Natural killer cell treated with Interleukin-12 subunit alpha and Interleukin-12 subunit beta and Interleukin-15 and Interleukin-18, amount 100 ng/mL, for 72 hours (primary cell): ENCODE measurements at places on chromosomes 1 and 21.

GRCh38 chr1:44519035-44519676 is 114.1 kb downstream of the RNF220 start:
- no peak for DNase-seq

DNA sequence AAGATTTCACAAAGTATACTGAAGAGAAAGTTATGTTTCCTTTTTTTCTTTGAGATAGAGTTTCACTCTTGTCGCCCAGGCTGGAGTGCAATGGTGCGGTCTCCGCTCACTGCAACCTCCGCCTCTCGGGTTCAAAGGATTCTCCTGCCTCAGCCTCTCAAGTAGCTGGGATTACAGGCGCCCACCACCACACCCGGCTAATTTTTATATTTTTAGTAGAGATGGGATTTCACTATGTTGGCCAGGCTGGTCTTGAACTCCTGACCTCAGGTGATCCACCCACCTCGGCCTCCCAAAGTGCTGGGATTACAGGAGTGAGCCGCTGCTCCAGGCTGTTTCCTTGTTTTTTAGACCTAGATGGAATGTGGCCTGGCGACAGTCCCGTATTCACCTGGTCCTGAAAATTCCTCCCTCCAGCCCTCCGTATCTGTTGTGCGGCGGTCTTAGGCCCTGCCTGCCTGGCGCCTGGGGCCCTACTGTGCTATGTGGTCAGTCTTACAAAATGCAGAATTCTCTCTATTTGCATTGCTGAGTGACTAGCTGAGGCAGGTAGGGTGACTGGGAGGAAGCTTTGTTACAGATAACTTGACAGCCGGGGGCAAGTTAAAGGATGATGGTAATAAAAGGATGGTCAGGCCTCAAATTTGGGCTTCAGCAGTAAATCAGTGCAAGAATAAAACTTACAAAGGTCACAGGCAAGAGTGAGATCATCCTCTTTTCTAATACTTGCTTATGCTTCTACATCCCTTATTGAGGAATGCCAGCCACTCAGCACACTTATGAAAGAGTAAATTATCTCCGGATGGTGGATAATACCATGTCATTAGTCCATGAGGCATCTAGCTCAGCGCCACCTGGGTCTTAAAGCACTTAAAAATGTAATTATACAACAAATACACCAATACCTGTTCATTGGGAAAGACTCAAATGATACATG is 30.3 kb downstream of the PARK7 start:
- no peak for DNase-seq

DNA sequence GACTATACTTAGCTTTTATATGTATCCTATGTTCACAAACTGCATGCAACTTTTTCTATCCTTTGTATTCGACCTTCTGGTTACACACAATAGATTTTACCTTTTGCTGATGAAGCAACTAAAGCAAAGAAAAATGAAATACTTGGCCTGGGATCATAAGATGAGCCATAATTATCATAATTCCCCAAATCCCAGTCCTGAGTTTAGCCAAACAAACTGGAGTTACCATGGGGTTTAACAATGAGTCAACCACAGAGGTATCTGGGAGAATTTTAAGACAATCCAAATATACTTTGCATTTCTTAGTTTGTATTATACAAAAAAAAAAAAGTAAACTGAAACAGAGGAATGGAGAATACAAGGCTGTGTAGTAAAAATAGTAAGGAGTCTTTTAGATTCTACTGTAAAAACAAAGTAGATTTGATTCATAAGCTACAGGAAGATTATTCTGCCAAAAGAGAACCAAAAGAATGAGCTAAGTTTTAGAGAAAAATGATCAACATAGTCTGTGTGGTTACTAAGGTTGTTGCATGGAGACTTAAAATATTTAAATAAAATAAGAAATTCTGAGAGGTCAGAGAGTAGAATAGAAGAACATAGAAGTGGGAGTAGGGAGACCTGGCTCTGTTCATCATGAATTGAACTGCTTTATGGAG is 60.4 kb upstream of the GORAB start:
- DNase-seq = no peak

- DNase-seq = no peak
These were observed 54.3 kb upstream of the TRAPPC10 start for GRCh38 chr21:43957611-43958362.

- no peak for DNase-seq
These were observed 425.7 kb upstream of the USP24 start for GRCh38 chr1:55640708-55641473.

DNA sequence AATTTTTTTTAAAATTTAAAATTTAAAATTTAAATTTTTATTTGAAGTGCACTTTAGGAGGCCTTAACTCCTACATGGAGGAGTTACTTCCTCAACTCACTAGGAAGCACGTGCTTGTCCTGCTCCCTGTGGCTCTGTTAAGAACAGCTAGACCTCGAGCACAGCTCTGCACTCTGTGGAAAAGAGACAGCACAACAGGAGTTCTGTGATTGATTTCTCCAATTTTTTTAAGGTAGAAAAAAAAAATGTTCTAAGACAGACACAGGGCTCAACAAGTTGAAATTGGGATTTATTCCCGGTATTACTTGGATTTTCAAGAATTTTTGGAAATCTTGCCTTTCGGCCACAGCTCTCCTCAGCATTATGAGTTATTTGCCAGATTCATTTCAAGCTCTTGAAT is 356.6 kb upstream of the LYPLAL1 start:
- DNase-seq = no peak

GRCh38 chr1:93588206-93588605 is 93.4 kb downstream of the BCAR3 start:
- no peak for DNase-seq

DNA sequence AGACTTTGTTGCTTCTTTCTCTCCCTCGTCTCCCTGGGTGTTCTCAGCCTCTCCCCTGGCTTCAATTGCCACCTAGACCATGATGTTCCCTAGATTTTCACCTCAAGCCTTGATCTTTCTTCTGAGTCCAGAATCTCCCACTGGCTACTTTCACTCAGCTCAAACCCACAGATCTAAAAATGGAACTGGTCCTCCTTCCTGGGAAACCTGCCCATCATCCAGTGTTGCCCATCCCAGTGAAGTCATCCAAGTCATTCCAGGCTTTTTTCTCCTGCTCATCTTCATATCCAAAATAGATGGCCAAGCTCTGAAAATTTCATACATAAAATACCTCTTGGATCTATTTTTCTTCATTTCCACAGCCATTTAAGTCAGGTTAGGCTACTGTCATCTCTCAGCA is 347.4 kb downstream of the KCNH1 start:
- no peak for DNase-seq

DNA sequence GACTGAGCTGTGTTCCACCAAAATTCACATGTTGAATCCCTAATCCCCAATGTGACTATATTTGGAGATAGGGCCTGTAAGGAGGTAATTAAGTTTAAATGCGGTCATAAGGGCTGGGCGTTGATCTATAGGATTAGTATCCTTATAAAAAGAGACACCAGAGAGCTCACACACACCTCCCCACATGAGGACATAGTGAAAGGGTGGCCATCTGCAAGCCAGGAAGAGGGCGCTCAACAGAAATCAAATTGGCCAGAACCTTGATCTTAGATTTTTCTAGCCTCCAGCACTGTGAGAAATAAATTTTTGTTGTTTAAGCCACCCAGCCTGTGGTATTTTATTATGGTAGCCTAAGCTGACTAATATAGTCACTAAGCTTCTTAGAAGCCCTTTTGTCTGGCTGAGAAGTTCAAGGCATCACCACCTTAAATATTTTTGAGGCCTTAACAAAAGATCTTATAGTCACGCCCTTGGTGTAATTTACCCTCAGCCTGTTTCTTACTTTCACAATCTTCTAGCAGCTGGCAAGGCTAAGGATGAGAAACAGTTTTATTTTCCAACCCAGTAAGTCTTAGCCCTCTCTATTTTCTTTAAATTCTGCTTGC is 28.8 kb downstream of the GORAB start:
- no peak for DNase-seq

- no peak for DNase-seq
These were observed 359 bp downstream of the LRRC3 start for GRCh38 chr21:44455524-44456213.

DNA sequence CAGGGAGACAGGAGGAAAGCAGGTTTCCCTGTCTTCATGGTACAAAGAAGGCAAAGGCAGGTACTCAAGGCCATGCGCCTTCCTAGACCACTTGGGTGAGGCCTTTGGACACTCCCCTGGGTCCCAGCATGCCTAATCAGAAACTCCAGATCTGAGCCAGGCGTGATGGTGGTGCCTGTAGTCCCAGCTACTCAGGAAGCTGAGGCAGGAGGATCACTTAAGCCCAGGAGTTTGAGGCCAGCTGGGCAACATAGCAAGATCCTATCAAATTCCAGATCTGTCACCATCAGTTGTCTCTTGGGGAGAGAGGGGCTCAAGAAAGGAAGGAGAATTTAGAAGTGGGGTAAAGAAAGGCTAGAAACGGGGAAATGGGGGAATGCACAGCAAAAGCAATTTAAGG is 96.3 kb upstream of the SLC25A33 start:
- DNase-seq = no peak
